Activated CD4-positive, alpha-beta memory T cell treated with anti-CD3 and anti-CD28 coated beads for 36 hours (primary cell): ENCODE measurements at places on chromosomes 2 and 18. TPM values are rescaled to one million over a fixed set of nuclear protein-coding genes. Genes with fewer than 3 reads are reported as not detected.

GRCh38 chr2:201517094-201517493, 65.6 kb downstream of the STRADB start:
- DNase-seq: no peak

The GPBAR1 gene
- total RNA-seq: 0.14 TPM

DNA sequence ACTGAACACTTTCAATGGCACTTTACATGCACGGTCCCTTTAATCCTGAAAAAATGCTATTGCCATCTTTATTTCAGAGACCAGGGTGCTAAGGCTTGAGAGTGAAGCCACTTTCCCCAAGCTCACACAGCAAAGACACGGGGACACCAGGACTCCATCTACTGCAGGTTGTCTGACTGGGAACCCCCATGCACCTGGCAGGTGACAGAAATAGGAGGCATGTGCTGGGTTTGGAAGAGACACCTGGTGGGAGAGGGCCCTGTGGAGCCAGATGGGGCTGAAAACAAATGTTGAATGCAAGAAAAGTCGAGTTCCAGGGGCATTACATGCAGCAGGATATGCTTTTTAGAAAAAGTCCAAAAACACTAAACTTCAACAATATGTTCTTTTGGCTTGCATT, 5.2 kb upstream of the EHD3 start:
- DNase-seq: no peak

The CNGA3 gene
- total RNA-seq: not detected

- DNase-seq: no peak
These were observed 618.7 kb upstream of the ZEB2 start for GRCh38 chr2:145138626-145139025.
